NCI-H1105 treated with DMSO at 0.1 percent for 48 hours (cell line): ENCODE measurements at places on chromosomes 7 and 10.

DNA sequence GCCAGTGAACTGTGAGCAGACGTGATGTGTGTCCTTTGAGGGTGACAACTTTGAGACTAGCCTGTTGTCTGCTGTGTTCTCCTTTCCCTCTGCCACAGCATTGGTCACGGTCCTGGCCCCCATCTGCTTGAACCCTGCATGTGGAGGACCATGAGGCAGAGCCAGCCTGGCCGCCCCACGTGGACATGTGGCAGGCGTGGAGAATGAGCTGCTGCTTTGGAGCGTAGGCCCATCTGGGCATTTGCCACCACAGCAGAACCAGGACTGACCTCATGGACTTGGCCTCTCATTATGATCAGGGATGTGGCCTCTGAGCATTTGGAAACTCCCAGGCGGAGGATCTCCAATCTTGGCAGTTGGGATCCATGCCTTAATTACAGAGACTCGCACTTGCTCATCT is 448.5 kb downstream of the TCERG1L start:
- no peak for DNase-seq

GRCh38 chr7:126656165-126656564 is 596.6 kb downstream of the GRM8 start:
- DNase-seq, result no peak

GRCh38 chr7:39623732-39624441 is 515 bp downstream of the RALA start:
- DNase-seq, result peak; percentile 27

- no peak for DNase-seq
Observed at GRCh38 chr10:52740913-52741675, 31.5 kb downstream of the MBL2 start.

DNA sequence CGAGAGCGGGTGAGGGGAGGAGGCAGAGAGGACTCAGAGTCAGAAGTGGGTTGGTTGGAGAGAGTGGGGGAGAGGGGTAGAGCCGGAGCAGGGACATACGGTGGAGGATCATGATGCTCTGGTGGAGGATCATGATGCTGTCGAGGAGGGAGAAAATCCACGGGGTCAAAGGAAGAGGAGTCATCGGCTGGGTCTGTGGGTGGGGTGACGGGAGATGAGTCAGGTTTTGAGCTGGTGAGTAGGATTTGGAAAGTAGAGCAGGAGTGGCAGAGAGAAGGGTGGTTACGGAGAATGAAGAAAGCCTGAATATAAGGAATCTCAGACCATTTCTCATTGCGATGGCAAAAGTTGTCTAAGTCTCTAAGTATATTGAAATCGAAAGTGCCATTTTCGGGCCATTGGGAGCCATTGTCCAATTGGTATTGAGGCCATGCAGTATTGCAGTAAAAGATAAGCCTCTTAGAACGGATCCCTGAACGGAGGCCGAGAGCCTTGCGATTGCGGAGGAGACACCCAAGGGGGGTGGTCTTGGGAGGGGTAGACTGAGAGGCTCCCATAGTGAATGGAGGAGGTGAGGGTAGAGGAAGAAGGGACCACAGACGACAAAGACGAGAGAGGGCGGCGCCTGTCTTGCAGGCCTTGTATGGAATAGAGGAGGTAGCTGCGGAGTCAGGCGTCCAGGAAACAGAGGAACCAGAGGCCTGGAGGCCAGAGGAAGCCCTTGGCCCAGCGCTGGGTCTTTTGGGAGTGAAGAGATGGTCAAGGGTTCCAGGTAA is 23.8 kb downstream of the SCIN start:
- DNase-seq, result no peak

- no peak for DNase-seq
Observed at GRCh38 chr10:7585228-7585627, 81.5 kb downstream of the ITIH5 start.

DNA sequence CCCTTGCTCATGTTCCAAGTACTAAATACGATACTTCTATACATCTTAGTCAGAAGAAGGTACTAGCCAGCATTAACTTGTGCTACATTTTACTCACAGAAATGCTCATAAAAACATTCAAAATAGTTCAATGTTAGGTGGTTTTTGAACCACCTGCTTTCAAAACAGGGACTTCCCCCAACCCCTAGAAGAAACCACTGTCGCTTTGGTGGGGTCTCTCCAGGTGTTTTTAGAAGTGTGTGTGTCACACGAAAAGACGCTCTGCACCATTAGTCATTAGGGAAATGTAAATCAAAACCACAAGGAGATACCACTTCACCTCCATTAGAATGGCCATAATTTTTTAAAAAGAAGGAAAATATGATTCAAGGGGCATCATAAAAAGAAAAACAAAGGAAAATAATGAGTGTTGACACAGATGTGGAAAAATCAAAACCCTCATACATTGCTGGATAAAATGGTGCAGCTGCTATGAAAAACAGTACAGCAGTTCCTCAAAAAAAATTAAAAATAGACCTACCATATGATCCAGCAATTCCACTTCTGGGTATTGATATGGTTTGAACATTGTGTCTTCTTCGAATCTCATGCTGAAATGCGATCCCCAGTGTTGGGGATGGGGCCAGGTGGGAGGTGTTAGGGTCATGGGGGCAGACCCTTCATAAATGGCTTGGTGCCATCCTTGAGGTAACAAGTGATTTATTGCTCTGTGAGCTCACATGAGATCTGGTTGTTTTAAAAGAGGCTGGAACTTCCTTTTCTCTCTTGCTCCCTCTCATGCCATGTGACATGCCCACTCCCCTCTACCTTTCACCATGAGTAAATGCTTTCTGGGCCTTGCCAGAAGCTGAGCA is 74.2 kb downstream of the MALSU1 start:
- peak; percentile 80 for DNase-seq
